ENCODE measurements at places on chromosomes 11 and 22.
A peak's percentile ranks its signal among the peaks of the same experiment; 100 is the strongest.

- no peak for DNase-seq
Measured at GRCh38 chr11:95867105-95867504, 56.8 kb downstream of the MTMR2 start.

GRCh38 chr22:40764763-40765441, 54.2 kb downstream of the SLC25A17 start:
- DNase-seq = no peak

DNA sequence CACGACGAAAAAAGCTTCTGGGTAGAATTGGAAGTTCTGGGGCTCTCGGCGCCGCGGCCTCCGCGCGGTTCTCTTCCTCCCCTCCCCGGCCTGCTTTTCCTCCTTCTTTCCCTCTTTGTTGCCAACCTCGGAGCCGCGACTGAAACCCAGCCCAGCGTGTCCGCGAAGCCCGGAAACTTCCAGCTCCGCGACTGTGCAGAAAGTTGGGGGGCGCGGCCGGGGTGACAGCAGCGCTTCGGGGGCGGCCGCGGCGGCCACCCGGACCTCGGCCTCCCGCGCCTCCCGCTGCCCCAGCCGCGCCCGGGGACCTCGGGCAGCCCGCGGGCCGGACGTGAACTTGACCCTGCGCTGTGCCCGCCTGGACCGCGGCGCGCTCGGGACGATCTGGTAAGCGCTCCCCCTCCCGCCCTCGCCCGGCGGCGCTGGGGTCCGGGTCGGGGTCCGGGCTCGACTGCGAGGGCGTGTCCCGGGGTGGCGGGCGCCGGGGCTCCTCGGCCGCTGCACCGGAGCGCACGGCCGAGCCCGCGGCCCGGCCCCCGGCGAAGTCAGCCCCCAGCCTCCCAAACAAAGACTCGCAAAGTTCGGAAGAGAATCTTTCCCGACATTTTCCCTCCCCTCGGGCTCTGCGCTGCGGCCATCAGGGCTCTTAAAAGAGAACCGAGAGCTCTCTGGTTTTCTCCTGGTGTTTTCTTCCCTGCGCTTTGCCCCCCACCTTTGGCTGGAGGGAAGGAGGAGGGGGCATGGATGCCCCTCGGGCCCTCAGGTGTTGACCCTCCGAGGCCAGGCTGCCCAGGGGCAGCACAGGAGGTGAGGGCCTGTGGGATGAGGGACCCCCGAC, 67.9 kb upstream of the WNT7B start:
- no peak for DNase-seq

- DNase-seq = no peak
Measured at GRCh38 chr11:4090258-4090657, 4.3 kb upstream of the RRM1 start.

- DNase-seq = peak; percentile 49
Measured at GRCh38 chr11:55714982-55715888, 53.2 kb downstream of the OR4C6 start.

GRCh38 chr11:72754544-72755155, 2.4 kb upstream of the ARAP1 start:
- DNase-seq = no peak

- DNase-seq = no peak
Measured at GRCh38 chr11:48193876-48194275, 22.7 kb upstream of the OR4B1 start.

All from NB4 (cell line).